ENCODE measurements at places on chromosomes 11 and 22.

DNA sequence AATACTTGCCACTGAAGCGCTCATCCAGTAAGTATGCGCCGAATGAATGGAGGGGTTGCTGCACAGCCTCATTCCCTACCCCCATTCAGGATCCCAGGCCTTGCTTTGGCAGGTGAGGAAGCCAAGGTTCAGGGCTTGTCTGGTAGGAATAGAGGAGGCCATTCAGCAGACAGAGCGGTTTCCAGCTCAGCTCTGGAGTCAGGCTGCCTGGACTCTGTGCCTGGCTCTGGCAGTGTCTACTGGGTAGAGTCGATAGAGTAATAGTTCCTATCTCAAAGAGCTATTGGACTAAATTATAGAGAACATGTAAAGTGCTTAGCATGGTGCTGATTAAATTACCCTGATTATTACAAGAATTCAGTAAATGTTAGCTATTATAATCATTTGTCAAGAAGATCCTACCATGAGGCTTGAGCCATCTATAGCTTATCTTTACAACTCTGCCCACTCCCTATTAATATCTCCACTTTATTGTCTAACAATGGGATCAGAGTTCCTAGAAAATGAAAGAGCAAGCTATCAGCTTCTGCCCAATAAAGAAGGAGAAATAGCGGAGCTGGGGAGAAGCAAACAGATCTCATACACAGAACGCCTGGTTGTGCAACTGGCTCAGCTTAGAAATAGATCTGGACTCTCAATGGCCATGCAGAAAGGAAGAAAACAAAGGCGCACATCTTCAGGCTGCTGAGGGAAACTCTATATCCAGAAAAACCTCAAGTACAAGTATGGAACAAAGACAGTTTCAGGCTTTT, 6.6 kb upstream of the SNX32 start:
- no peak for DNase-seq

DNA sequence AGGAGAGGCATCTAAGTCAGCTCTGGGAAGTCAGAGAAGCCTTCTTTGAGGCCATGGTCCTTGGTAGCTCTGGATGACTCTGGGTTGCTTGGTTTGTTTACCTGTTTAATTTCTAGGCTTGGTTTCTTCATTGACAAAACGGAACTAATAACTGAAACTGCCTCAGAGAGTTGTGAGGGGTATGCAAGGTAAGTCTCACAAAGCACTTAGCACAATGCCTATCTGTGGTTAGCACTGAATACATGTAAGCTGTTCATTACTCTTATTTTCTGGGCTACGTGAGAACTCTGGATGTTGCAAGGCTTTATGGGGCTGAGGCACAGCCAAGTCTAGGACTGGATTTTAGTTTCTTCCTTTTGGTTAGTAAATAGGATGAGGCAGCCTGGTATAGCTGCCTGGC, 225.8 kb upstream of the NCAM1 start:
- DNase-seq, result no peak

DNA sequence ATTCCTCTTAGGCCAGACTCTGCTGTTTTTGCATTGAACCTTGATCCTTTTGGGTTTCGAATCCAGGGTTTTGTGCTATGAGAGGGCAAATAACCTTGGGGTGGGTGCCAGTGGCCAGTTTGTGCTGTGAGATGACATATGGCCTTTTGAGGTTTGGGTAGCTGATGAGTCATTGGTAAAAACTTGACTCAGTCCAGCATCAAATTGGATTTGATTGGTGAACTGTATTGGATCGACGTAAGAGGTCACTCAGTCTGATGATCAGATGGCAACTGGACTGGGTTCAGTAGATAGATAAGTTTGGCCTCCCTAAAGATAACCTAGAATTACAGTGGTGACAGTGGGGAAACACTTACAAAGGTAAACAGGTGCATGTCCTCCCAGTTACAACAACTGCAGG, 41.0 kb upstream of the XKR3 start:
- DNase-seq, result no peak

GRCh38 chr11:63905179-63905578, 11.8 kb downstream of the RCOR2 start:
- DNase-seq, result no peak

DNA sequence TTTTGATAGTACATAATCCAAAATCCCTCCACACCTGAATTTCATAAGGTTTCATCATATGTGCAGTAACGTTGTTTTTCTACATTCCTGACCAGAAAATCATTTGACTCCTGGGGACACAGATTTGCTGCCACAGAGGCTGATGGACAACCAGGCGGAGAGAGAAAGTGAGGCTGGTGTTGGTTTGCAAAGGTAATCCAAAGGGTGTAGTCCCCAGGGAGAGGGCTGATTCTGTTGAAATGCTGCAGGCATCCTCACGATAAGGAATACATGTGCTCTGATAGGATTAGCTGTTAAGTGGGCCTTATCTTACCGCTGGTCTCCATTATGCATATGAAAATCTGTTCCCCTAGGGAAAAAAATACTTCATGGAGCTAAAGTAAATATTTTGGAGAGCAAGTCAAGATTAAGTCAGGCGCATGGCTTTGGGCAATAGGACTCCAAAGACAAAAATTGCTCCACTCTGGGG, 8.1 kb downstream of the APOL6 start:
- no peak for DNase-seq

- no peak for DNase-seq
Measured at GRCh38 chr11:11948242-11948947, 60.0 kb downstream of the DKK3 start.

- peak; percentile 17 for DNase-seq
Measured at GRCh38 chr11:75816561-75817239, 1.7 kb downstream of the UVRAG start.

GRCh38 chr22:38135133-38135706, 24.7 kb upstream of the BAIAP2L2 start:
- DNase-seq, result peak; percentile 4

DNA sequence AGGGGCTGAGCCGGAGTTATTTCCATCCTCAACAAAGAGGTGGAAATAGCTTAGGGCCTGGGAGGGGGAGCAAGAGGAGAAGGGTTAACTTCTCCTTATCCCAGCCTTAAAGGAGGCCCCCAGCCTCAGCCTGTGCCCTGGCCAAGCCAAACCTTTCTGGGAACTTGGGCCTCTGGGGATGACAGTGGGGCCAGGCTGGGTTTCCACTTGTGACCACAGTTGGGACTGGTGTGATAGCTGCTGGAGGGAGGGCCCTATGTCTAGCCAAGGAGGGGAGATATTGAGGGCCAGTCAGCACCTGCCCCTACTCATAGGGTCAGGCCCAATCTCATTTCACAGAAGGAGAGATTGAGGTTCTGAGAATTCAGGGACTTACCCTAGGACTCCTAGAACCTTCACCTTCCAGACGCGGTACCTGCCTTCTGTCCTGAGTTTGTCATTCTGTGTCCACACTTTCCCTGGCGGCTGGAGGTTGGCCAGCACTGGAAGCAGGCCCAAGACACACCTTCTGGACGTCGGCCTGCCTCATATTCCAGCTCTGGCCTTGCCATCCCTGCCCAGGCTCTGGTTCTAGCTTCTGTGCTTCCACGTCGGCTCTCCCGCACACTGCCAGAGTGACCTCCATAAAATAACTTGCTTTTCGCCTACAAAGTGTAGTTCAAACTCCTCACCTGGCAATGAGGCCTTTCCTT, 3.1 kb downstream of the RELT start:
- no peak for DNase-seq

DNA sequence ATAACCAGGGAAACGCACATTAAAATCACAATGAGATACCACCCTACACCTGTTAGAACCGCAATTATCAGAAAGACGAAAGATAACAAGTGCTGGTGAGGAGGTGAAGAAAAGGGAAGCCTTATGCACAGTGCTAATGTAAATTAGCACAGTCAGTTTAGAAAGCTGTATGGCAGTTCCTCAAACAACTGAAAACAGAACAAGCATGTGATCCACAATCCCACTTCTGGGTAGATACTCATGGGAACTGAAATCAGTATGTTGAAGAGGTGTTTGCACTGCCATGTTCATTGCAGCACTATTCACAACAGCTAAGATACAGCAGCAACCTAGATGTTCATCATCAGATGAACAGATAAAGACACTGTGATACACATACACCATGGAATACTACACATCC, 75.0 kb upstream of the CCND1 start:
- no peak for DNase-seq

DNA sequence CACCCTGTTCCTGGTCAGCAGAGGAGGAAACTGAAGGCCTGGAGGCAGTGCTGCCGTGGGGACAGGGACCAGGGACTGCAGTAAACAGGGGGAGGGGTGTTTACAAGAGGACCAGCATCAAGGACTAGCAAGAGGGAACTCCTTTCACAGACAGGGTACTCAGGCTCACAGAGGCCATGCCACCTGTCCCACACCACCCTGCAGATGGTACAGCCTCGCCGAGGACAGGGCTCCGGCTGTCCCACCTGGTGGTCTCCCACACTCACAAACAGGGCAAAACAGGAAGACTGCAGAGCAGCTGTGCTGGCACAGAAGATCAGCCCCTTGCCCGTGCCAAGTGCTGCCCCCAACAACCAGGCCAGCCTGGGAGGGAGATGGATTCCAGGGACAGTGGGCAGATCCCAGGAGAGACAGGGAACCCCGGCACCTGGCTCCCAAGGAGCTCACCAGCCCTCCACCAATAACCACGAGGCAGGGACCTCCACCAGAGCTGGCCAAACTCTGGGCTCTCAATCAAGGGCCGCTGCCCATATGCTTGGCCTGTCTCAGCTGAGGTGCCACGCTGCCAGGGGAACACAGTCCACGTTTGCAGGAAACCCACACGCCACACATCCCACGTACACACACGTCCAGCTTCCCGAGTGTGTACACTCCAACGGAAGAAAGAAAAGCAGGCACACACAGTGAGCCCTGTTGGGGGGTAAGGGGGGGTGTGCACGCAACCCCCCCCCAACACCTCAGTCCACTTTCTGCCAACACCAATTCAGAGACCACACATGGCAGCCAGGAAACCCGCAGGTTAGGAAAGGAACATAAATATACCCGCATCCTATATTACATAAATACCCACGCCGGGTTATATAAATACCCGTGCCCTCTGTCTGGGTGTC, 2.1 kb downstream of the CSNK1E start:
- DNase-seq, result no peak

All from AML-193 (cell line).